Sciatic nerve (tissue), 2 donors: ENCODE measurements at places on chromosomes 12 and 14. TPM values are rescaled to one million over a fixed set of nuclear protein-coding genes. Genes with fewer than 3 reads are reported as not detected.

Gene RHNO1
- 14.9 TPM for total RNA-seq

Gene RBP5
- 4.5 TPM for total RNA-seq

Gene SCN8A
- 1.5 TPM for total RNA-seq

Gene TAS2R50
- 2.7 TPM for total RNA-seq

Gene SALL2
- 16.3 TPM for total RNA-seq

Gene ADGRD1
- total RNA-seq, result 224 TPM

Gene ESPL1
- total RNA-seq, result 1.2 TPM

Gene AKAP3
- total RNA-seq, result 2.4 TPM

Gene KRT5
- total RNA-seq, result 2.6 TPM

Gene GPR68
- total RNA-seq, result 1.6 TPM

- DNase-seq, result no peak
Observed at GRCh38 chr12:115956659-115957058, 320.8 kb downstream of the MED13L start.

DNA sequence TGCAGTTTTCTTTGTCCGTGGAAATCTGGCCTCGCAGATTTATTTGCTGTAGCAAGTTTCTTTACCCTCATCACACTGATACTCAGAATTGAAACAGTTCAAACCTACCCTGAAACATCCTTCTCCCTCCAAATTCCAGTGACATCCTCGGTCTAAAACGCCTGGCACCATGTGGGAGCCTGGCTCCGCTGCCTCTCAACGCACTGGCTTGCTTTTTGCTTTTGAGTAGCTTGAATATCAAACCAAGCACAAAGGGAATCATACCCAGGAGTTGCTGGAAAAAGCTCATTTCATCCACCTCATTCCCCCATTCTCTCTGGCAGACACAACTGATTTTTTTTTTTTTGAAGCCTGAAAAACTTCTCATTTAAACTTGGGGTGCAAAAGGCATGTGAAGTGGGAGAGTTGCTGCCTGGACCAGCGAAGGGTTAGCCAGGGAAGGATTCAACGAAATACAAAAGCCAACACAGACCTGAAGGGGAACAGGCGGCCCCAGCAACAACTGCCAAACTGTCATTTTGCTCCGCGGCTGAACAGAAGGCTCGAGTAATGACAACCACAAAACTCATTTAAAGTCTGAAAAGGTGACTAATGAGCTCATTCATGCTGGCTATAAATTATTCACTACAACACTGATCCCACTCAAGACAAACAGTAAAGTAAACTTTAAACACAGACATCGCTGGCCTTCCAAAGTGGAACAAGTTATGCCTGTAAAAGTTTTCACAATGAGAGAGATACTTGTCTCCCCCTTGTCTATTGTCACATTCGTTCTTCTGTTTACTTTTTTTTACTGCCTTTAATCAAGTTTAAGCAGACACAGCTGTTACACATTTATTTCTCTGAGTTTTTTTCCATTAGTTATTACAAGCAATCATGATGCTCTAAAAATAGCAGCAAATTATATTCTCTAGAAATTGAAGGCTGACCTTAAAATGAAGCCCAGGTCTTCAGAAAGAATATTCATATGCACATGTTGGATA lies 12.5 kb upstream of the FOXN3 start:
- no peak for DNase-seq

DNA sequence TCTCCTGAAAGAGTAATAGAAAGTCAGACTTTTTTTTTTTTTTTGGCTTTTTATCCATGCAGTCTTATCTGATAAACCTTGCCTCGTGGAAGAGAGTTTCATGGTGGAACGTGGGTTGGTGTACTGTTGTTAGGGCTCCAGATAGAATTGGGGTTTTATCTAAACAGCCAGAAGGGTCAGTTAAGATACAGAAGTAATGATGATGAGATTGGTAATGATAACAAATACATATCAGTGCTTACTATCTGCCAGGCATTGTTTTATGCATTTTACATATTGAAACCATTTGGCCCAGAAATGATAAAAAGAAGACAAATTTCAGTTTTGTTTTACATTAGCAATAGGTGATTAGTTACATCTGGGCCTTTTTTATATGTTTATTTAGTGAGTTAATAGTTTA lies 372.8 kb upstream of the PRICKLE1 start:
- DNase-seq, result no peak

DNA sequence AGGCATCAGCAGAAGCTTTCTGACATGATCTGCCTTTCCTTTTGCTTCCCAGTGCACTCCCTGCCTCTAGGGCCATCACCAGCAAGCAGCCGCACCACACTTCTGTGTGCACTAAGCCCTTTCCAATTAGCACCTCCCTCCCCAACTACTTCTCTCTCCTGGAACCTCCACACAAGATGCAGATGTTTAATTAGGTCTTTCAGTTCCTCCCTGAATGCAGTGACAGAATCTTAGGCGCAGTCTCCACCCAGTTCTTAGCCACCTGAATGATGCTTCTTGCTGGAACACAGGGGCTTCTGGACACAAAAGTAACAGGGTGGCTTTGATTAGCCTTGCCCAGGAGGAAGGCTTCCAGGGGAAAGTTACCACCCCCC lies 32.9 kb downstream of the NIN start:
- DNase-seq, result no peak

DNA sequence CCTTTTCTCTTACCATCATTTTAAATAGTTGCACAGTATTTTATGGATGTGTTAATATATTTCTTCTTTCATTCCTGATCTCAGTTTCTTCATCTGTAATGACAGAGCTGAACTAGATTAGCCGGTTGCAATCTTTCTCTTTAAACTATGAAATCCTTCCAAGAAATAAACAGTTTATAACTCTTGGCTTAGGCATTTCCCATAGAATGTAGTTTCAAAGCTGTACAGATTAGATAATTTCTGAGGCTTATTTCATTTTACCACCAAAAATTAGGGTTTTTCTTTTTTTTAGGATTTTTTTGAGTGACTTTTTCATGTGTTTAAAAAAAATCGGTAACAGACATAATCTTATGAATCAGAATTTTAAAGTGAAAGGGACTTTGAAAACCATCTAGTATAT lies 144.0 kb downstream of the RAD51B start:
- DNase-seq, result no peak

GRCh38 chr14:67881225-67881624 lies 61.6 kb downstream of the RAD51B start:
- DNase-seq, result no peak

DNA sequence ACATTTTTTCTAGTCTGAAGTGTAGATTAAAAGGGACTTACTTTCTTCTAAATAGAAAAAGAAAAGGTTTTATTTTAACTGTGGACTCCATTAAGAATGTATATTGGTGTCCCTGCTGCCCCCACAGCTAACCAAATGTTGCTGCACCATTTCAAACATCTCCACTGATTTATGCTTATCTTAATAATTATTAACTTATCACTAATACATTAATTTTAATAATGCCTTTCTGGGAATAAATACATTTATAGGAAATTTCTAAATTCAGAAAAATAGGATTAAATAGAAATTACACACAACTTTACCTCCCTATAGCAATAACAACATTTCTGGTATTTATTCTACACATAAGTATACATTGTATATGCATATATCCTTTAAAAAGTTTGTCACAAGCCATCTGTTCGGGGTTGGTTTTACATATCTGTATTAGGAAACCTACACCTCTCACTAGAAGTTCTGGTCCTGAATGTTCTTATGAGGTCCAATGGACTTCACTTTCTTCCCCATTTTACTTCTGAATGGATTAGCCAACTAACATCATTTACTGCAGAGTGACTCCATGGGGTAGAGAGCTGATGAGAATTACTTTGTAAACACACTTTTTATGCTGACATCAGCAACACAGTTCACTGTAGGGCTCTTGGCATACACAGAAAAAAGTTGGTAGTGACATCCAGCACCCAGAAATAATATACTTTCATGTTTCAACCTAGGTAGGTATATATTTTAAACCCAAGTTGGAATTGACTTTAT lies 9.4 kb upstream of the SELPLG start:
- DNase-seq, result no peak

DNA sequence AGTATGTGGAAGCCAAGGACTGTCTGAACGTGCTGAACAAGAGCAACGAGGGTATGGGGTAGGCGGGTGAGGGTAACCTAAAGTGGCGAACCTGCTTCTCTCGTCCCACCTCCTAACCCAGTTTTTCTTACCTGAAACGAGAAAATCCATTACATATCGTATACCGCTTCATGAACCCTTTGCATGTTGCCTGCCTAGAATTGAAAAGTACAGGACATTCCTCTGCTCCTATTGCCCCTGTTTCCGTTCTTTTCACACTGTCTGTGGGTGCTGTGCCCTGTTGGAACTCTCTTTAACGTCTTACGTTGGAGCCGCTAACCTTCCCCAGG lies 513 bp downstream of the PFDN5 start:
- no peak for DNase-seq

DNA sequence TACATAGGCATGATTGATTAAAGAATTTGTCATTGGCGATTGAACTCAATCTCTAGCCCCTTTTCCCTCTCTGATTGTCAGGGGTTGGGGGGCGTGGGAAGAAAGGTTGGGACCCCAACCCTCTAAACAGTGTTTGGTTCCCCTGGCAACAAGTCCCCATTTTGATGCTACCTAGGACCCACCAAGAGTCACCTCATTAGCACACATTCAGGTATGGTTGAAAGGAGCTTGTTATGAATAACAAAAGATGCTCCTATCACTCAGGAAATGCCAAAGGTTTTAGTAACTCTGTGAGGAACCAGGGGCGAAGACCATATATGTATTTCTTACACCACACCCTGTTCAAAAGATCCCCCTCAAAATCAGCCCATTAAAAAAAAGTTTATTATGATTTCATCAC lies 14.3 kb downstream of the RNF212B start:
- DNase-seq, result no peak

- DNase-seq, result no peak
Observed at GRCh38 chr14:22739423-22739822, 27.1 kb upstream of the OXA1L start.

GRCh38 chr14:77275601-77276017 lies 4.6 kb upstream of the NGB start:
- DNase-seq, result no peak

GRCh38 chr12:42396473-42397259 lies 70.7 kb downstream of the PPHLN1 start:
- DNase-seq, result no peak

GRCh38 chr12:2224961-2225360 lies 172.2 kb downstream of the CACNA1C start:
- no peak for DNase-seq

GRCh38 chr12:101799774-101800173 lies 31.0 kb downstream of the GNPTAB start:
- no peak for DNase-seq

GRCh38 chr12:131994589-131994988 lies 44.8 kb downstream of the EP400 start:
- DNase-seq, result no peak

DNA sequence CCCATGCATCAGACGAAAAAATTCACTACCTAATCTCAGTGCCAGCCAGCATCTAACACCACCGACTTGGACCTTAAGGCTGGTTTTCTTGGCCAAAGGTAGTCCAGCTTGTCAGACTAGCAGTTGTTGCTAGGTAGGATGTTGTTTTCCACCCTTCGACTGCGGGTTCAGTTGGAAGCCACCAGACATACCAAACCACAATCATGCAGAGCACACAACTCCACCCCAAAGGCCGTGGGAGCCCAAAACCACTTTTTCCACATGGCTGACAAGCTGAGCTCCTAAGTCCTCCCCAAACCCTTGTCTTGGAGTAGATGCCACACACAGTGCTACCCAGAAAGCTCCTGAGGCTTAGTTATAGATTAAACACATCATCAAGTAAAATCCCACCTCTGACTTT lies 46.8 kb downstream of the LRIG3 start:
- DNase-seq, result no peak

- DNase-seq, result no peak
Observed at GRCh38 chr14:35822501-35822900, 3.6 kb upstream of the BRMS1L start.

DNA sequence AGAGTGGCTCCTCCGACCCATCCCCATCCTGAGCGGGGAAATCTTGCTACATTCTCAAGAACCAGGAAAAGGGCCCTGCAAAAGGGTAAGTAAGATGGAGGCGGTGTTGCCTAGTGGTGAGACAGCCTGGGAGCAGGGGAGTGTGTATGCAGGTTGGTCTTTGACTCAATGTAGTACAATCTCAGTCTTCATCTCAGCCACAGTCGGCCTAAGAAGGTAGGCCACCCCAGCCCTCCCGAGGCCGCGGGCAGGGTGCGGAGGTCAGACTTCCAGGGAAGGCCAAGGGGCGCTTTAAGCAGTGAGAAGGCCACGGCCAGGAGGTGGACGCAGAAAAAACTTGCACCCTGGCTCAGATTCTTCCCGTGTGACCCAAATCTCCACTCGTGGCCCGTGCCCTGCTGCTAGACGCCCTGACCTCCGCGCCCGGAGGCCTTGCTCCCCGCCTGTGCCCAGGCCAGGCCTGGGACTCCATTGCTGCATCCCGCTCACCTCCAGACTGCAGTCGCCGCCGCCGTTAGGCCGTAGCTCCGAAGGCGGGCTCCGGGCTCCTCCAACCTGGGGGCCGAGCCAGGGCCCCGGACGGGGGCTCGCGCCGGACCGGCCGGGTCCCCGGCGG lies 435 bp downstream of the FOXM1 start:
- no peak for DNase-seq

DNA sequence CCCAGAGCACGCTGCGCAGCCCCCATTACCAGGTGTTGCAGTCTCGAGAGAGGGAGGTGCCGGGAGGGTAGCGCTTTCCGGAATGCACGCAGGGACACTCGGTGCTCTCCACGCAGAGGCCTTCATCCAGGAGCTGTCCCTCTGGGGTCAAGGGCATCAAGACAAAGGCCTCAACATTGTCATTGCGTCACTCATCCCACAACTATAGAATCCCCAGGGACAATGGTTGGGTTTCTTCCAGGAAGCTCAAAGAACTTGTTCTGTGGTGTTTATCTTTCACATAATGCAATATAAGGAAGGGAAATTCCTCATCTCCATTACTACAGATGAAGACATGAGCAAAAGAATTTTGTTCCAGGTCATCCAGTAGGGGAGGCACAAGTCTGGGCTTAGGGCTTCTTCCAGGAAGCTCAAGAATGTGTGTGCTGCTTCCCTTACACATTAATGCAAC lies 52.1 kb downstream of the VWF start:
- DNase-seq, result no peak

DNA sequence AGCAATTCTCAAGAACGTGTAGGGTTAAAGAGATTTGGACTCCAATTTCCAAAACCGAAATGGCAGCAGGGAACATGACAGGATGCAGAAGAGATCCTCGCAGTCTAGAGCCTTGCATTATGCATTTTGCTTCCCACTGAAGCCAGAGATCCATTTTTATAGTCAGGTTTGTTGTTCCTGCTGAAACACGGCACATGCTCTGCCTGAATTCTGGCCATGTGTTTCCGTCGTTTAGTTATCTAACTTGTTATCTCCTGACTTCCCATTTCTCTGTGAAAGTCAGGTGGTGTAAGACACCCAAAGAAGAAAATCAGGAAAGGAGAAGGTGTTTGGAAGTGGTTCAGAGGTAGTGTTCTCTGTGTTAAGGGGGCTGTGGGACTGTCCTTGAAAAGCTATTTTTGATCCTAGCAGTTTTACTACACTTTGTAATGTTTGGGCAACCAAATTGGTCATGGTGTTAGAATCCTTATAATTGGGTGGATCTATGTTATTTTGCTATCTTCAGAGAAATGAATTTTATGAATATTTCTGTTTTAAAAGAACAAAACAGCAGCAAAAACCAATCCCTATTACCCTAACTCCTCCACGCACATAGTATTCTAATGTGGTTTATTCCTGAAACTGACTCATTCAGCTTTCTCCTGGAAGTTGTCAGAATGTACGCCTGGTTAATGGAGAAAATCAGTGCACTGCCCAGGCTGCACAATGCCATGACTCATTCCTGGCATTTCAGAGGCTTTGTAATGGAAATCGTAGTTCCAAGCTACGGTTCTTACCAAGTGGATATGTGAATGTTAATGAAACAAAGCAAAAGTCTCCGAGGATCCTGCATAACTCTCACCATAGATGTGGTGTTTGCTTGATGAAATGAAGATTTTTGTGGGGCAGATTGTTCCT lies 110.1 kb downstream of the SAMD4A start:
- DNase-seq, result no peak
